ENCODE measurements at places on chromosomes 5 and 9.

- DNase-seq, result no peak
Measured at GRCh38 chr9:37746448-37747270, 6.9 kb upstream of the TRMT10B start.

GRCh38 chr9:134717924-134718645 is 76.5 kb downstream of the COL5A1 start:
- DNase-seq, result no peak

GRCh38 chr9:131554843-131555351 is 9.6 kb downstream of the PRRT1B start:
- no peak for DNase-seq

- DNase-seq, result no peak
Measured at GRCh38 chr9:127970401-127971313, 10.1 kb downstream of the EEIG1 start.

- no peak for DNase-seq
Measured at GRCh38 chr5:140205216-140205615, 30.2 kb downstream of the CYSTM1 start.

- no peak for DNase-seq
Measured at GRCh38 chr5:88675708-88676636, 207.0 kb downstream of the MEF2C start.

- no peak for DNase-seq
Measured at GRCh38 chr5:137310051-137310730, 188.9 kb downstream of the SPOCK1 start.

GRCh38 chr5:90477621-90478215 is 3.1 kb downstream of the POLR3G start:
- DNase-seq, result no peak

GRCh38 chr5:125199968-125200865 is 453.8 kb upstream of the ZNF608 start:
- no peak for DNase-seq

GRCh38 chr9:108772301-108772894 is 83.4 kb downstream of the ACTL7B start:
- DNase-seq, result no peak

DNA sequence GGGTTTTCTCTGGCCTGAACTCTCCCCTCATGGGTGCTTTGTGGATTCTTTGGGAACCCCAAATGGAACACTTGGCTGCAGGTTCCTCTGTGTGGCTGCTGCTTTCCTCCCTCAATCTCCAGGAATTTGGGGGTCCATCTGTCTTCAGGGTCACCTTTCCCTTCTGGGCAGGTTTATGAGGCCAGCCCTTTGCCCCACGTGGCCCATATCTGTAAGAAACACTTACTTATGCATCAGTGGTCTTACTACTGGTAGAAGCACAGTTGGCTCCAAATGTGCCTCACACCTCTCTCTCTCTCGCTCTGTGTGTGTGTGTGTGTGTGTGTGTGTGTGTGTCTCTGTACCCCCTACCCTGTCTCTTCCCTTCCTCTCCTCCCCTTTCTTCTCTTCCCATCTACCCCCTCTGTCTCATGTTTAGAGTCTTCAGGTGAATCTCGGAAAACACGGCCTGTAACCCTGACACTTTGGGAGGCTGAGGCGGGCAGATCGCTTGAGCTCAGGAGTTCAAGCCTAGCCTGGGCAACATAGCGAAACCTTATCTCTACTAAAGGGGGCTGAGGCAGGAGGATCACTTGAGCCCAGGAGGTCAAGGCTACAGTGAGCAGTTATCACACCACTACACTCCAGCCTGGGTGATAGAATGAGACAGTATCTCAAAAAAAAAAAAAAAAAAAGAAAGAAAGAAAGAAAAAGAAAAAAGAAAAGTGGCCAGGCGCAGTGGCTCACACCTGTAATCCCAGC is 26.8 kb downstream of the C5orf15 start:
- no peak for DNase-seq

DNA sequence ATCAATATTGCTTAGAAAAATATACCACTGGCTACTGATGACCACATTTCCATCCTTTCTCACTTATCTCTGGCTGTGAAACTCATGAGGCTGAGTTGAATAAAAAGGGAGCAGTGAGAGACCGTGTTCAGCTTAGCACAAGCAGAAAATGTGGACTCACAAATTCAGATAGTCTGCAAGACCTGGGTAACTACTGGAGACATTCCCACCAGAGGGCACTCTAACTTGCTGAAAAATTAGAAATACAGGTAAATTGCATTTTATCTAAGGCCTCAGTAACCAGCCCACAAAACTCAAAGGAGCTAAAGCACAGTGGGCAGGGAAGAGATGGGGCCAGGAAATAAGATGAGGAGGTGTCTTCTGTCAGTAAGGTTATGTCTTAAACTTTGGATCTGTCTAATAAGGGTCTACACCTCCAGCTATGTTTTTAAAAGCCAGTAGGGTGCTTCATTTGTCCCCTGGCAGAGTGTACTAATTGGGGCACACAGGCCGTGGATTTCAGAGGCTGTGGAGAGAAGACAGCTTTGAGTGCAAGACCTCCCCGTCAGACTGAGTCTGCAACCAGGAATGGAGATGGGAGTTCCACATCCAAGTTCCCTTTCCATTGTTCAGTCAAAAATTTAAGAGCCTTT is 8.7 kb upstream of the NDUFB6 start:
- no peak for DNase-seq

- DNase-seq, result no peak
Measured at GRCh38 chr5:135426102-135427082, 20.8 kb downstream of the DCANP1 start.

DNA sequence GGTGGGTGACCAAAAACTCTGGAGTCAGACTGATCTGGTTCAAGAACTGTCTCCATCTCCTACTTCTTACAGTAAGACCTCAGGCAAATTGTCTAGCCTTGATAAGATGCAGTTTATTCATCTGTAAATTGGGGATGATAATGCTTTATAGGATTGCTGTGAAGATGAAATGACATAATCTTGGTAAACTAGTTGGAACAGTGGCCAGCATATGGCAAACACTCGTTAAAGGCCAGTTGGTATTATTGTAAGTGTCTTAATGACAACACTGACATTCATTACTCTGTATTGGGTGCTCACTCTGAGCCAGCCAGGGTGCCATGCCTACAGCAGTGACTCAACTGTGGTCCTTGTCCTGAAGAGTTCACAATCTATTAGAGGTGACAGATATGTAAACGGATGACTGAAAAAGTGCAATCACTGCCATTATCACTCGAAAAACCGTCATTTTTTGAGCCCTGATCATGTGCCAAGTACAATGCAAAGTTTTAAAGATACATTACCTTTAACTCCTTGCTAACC is 84.9 kb upstream of the HSPA9 start:
- DNase-seq, result no peak

DNA sequence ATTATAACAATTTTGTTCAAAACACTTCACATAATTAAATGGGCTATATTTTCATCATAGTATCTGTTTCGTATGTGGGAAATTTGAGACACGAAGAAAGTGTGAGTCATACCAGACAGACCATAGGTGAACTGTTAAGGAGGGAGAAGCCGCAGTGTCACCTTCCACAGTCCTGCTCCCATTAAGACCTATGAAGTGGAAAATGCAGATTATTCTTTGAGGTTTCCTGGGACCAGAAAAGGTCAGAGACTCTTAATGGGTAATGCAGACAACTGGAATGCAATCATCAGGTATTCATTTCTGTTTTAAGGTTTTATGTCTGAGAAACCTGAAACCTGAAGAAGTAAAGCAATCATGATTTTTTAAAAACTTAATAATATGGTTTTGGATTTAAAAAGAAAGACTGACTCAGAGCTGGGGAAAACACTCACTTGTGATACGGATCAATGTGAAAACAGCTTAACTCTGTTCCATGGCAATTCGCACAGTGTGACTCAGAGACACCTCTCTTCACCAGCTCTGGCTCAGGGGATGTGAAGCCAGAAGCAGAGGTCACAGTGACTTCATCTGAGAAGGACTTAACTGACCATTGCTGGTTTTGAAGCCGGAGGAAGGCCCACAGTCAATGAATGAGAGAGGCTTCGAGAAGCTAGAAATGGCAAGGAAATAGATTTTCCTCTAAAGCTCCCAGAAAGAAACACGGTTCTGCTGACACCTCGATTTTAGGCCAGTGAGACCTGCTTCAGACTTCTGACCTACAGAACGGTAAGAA is 17.2 kb upstream of the GCNT1 start:
- DNase-seq, result no peak

DNA sequence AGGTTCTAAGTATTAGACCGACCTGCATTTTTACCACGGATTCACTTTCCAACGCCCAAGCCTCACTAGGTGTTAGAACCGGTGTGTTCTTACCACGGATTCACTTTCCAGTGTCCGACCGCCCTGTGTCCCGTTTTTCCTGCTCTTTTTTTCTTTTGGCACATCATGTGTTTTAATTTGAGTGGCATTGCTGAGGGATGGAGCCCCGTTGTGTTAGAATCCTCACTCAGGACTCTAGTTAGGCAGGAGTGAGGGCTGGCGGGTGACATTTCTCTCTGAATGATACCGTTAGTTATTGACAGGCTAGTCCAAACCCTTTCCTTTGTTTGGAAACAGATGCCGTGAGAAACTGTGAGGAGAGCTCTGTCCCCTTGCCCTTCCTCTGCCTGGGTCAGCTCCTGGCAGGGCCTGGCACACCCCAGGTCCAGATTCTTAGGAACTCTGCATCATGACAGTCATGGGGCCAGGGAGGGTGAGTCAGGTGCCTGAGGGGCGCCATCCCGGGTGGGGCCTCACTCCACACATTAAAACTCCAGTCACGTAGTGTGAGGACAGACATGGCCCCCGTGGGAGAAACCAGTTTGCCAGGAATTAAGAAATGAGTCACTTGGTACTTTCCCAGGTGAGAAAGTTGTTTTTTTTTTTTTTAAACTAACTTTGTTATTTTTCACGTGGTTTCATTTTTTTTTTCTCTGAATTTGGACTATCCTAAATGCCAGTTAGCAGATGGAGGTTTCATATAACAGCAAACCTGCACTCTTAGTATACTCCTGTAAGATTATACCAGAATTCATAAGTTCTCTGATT is 15.8 kb downstream of the EXOC3 start:
- DNase-seq, result no peak

DNA sequence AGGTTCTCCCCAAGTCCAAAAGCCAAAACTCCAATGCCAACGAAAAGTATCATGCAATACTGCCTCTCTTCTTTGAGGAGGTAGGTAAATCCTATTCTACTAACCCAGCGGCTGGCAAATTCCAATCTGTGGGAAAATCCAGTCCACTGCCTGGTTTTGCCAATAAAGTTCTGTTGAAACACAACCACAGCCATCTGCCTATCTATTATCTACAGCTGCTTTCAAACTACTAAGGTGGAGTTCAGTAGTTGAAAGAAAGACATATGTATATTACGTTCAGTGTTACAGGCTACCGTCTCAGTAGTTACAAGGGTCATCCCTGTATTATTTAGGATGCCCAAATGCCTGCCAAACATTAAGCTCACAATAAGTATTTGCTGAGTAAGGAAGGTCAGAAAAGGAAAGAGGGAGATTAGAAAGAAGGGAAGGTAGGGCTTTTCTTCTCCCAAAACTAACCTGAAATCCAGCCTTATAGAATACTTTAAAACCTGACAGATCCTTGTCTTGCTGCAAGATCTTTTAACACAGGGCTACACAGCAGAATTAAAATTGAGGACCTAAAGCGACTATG is 16.2 kb downstream of the ARL15 start:
- DNase-seq, result no peak

DNA sequence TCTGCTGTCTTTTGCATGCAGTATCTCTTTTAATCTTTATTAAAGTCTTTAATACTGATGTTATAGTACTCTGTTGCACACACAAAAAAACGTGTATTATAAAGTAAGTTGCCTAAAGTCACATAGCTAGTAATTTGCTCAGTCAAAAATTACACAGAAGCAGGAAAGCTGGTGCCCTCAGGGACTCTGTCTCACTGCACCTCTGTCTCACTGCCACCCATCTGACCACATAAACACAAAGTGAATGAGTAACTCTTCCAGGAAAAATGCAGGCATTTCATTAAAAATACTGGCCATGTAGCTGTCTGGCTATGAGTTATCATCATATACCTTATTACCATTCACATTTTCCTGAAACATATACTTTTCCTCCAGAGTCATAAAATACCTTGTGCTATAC is 591.7 kb downstream of the CSNK1G3 start:
- no peak for DNase-seq

GRCh38 chr5:152389208-152389849 is 15.8 kb downstream of the NMUR2 start:
- no peak for DNase-seq

DNA sequence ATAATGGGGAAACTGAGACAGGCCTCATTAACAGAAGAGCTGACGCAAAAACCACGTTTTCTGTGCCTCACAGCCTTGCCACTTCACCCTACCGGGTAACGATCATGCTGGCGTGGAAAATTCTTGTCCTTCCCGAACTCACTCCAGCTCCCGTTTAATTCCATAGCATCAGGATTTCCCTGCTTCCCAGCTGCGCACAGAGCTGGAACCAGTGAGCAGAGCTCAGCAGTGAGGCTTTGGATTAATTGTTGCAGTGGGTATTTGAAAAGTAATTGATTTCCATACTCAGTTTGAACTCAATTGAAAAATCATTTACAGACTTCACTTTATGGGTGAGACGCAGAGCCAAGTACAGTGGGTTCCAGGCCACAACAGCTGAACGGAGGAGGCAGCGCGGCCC is 199.0 kb upstream of the ADAMTS16 start:
- DNase-seq, result no peak

Data from GOT3 (cell line).